ENCODE measurements at places on chromosomes 12 and 14.

DNA sequence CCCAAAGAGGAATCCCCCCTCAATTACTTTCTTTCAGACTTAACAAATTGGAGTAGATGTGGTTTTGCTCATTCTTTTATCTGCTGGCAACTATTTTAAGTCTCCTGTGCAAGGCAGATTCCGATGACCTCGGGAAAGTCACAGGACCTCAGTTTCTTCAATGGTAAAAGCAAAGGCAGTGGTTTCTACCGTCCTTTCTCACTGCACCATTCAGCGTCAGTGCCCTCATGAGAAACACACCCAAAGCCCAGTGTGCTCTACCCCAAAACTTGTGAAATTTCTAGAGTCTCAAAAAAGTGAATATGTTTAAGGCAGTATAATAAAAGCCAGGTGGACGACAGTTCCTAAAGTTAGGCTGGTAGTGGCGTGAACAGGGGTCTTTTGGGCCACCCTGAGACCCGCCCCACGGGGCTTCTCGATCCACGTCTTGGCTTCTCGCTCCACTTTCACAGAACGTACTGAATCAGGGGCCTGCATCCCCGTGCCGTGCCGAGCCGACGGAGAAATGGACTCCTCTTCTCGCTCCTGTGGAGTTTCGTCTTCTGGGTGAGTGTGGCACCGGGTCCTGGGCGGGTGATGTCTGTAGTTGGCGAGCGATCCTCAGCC is 1.3 kb upstream of the ARHGAP5 start:
- DNase-seq = peak; percentile 20

DNA sequence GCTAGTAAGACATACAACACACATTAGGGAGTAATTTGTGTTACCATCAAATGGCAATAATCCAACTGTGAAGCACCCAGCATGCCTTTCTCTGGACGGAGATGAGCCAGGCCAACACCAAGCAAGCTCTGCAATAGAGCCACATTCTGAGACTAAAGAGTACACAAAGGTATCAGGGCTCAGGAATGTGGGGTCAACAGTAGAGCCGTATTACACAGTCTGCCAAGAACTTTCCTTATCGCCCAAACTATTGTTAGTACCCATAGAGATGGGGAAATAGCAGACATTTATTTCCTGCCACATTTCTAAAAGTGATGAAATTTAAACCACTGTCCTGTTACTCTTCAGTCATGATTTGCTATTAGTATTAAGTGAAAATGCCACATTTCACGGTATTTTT is 113.7 kb downstream of the BMP4 start:
- DNase-seq = no peak

DNA sequence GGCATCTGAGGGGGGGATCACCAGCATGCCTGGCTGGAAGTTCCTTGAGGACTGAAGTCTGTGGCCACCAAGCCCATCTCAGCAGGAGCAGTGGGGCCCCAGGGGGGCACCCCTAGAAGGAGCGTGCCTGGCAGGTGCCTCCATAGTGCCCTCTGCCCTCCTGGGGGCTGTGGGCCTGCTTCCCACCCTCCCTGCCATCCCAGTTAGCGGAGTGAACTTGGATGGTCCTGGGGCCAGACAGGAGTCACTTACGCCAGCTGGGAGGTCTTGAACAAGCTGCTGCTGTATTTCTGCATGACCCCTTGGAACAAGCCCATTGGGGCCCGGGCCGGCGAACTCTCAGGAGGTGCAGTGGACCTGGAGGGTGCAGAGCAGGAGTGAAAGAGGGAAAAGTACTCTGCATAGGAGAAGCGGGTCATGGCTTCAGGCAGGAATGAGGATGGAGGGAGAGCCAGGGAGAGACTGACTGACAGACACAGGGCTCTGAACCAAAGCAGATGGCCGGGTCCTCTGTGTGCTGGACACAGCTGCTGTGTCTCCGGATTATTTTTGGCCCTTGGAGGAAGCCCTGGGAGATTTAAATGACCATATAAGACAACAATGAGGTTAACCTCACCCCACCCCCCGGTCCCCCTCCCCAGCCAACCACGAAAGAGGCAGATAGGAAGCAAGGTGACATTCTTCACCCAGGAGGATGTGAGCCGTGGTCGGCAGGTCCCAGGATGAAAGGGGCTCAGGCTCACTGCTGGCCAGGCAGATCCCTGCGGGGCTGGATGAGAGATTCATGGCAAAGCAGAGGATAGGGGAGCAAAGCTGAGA is 19.6 kb downstream of the ASB2 start:
- no peak for DNase-seq

DNA sequence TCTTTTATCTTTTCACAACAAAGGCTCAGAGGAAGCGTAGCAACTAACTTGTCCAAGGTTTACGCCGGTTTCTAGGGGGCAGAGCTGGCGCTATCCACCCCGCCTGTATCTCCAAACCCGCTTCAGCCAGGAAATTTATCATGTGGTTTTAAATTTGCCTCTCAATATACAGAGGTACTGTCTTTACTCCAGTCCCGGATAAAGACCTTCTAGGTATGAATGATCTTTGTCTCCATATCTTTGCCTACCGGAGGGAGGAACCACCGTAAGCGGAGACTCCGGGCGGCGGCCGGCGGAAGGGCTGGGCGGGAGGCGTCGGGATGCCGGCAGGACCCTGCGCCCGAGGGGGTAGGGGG is 693 bp upstream of the RIMKLB start:
- no peak for DNase-seq

DNA sequence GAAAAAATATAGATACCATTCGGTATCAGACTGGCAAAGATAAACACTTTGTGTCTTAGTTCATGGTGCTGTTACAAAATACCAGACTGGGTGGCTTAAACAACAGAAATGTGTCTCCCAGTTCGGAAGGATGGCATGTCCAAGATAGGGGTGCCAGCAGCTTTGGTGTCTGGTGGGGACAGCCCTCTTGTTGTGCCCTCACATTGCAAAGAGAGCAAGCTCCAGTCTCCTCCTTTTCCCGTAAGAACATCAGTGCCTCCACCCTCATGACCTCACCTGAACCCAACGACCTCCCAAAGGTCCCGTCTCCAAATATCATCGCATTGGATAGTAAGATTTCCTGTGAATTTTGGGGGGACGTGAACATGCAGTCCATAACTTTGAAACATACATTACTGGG is 12.4 kb downstream of the ZBTB42 start:
- no peak for DNase-seq

GRCh38 chr12:121858662-121859572 is at the start of gene HPD:
HPD (minus strand) TSS chr12:121858859; CDS start chr12:121858823, 36 bp downstream.
- no peak for DNase-seq

DNA sequence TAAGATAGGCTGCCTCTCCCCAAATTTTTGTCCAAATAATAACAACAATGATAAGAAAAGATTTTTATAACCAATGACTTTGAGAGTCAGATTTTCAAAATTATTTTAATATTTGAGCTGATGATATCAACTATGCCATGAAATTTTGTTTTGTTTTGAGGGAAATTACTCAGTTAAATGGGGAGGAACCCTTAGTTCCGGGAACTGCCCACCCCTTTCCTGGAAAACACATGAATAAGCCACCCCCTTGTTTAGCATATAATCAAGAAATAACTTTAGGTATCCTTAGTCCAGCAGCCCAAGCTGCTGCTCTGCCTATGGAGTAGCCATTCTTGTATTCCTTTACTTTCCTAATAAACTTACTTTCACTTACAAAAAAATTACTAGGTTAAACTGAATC is 61.4 kb downstream of the HMGA2 start:
- DNase-seq = no peak

DNA sequence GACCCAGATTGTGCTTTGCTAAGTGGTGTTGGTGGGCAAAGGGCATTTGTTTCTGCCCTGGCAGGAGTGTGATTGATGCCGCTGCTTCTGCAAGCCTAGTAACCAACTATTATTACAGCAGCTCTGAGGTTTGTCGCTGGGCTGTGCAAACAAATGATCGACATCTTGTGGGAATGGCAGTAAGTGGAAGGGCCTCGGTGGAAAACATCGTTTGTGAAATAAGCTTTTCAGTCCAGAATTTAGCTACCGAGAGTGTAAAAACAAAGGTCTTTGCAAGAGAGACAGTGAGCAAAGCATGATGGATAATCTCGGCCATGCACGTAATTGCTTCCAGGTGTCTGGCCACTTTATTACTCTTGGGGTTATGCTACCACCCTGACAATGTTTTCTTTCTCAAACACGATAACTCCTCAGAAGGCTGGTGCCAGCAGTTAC is 397.7 kb upstream of the PRICKLE1 start:
- no peak for DNase-seq

DNA sequence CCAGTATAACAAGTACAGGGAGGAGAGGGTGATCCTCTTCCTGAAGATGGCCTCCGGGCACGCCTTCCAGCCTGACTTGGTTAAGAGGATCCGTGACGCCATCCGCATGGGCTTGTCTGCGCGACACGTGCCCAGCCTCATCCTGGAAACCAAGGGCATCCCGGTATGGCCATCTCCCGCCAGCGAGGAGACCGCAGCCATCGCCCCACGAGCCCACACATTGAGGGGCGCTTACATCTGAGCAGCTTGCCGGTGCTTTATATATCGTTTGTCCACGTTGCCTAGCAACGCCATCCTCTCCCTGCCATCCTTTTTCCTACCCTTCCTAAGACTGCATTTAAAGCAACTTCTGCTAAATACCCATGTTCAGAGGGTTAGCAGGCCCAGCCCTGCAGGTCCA is 71.5 kb downstream of the AACS start:
- DNase-seq = no peak

DNA sequence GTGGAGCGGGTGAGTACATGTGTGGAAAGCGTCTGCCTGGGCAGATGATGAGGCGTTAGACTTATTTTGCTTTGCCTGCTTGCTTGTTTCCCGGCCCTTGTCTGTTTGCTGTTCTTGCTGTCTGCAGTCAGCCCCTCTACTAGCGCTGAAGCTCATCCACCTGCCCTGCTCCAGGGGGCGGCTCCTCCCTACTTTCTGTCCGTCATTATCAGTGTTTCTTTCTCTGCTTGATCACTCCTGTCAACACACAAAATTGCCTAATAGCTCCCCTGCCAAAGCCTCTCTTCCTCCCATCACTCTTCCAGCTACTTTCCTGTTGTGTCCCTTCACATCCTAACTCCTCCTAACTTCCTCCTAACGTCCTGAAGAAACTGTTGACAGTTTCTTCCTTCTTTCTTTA is 34.9 kb upstream of the GALNT8 start:
- no peak for DNase-seq

DNA sequence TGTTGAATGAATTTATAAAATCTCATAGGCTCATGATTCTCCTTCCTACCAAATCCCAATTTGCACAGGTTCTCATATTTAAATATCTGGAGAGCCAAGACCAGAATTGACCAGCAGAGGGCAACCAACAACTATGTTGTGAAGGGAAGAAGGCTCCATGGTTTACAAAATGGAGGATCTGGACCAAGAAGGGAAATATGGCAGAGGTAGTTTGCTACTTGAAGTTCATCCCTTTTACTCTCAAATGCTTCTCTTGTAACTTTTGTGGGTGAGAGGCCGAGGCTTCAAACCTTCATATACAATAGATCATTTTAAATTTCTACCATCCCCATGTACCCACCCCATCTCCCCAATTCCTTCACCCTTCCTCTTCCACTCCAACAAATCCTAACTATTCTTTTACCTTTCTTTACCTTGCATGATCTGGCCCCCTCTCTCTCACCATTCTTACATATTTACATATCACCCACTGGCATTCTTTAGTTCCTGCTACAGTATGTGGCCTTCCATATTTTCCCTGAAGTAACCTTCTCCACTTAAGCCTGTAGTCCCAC is 3.8 kb upstream of the SMARCC2 start:
- peak; percentile 90 for DNase-seq

- peak; percentile 34 for DNase-seq
Measured at GRCh38 chr14:95784137-95784536, 70.2 kb upstream of the TCL1A start.
